Adrenal gland (tissue), 19 donors: ENCODE measurements at places on chromosomes 16 and 17. TPM values are rescaled to one million over a fixed set of nuclear protein-coding genes. Genes with fewer than 3 reads are reported as not detected.

The SLC12A3 gene
- polyA plus RNA-seq, result not detected

The BEAN1 gene
- 0.16 TPM for polyA plus RNA-seq

The ALKBH5 gene
- 28.4 TPM for polyA plus RNA-seq

The PAM16 gene
- 285 TPM for polyA plus RNA-seq

GRCh38 chr16:3095869-3096268 lies 3.2 kb downstream of the ZSCAN10 start:
- H3K4me3 ChIP-seq, result no peak overlapping the region
- no peaks in the 10 kb centered on the region for H3K36me3 ChIP-seq
- H3K27ac ChIP-seq, result no peak overlapping the region
- no peaks in the 10 kb centered on the region for H3K27me3 ChIP-seq
- no peak for DNase-seq

DNA sequence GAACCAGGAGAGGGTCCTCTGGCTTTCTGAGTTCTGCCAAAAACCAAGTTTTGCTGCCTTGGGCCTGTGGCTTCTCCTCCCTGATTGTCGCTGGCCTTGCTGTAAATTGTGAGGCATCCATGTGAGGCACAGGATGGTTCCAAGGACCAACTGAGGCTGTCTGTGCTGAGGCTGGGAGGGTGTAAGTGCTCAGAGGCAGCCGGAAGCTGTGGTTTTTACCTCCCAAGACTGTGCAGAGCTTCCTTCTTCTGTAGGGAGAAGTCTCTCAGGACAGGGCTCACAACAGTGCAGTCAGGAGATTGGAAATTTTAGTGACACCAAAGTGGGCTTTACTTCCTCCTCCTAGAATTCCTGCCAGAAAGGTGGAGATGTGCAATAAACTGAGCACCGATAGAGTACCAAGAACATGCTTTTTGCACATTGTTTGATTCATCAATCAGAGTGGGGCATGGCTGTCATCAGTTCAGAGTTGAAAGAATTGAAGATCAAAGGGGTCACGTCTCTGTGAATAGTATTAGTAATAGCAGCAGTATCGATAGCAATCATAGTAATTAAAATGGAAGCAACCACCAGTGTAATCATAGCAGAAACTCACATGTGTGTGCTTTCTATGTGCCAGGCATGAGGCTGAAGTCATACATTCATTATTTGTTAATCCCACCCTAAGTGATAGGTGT lies 467.1 kb downstream of the WWOX start:
- no peak overlapping the region for H3K4me3 ChIP-seq
- no peaks in the 10 kb centered on the region for H3K36me3 ChIP-seq
- no peak overlapping the region for H3K27ac ChIP-seq
- H3K27me3 ChIP-seq, result no peaks in the 10 kb centered on the region
- DNase-seq, result no peak
- H3K4me1 ChIP-seq, result no peaks in the 10 kb centered on the region

GRCh38 chr16:79162977-79163376 lies 437.6 kb downstream of the MAF start:
- no peak overlapping the region for H3K27ac ChIP-seq
- no peaks in the 10 kb centered on the region for H3K27me3 ChIP-seq
- no peak for DNase-seq
- no peaks in the 10 kb centered on the region for H3K36me3 ChIP-seq
- no peaks in the 10 kb centered on the region for H3K4me1 ChIP-seq
